T47D (cell line): ENCODE measurements at places on chromosomes 4 and X.

- DNase-seq, result peak; percentile 31
These were observed 19.8 kb downstream of the CPE start for GRCh38 chr4:165398570-165398969.

GRCh38 chr4:99847362-99847976, 30.8 kb downstream of the DAPP1 start:
- no peak for DNase-seq

DNA sequence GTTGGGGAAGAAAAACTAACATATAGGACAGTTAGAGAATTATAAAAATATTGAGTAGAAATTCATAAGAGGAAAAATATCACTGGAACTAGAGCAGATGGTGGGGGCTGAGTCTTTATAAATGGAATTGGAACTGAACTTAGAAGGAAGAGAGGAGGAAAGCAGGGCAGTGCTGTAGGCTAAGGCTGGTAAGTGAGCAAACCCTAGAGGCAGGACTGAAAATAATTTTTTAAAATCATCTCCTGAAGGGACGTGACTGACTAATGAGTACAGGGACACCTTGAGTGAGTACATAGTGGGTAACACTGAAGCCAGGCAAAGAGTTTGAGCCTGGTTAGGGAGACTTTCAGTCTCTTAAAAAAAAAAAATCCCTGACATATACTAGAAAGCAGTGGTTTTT, 63.3 kb downstream of the GALNT7 start:
- DNase-seq, result peak; percentile 22

- DNase-seq, result no peak
These were observed 626.3 kb upstream of the INTU start for GRCh38 chr4:127006446-127006877.

DNA sequence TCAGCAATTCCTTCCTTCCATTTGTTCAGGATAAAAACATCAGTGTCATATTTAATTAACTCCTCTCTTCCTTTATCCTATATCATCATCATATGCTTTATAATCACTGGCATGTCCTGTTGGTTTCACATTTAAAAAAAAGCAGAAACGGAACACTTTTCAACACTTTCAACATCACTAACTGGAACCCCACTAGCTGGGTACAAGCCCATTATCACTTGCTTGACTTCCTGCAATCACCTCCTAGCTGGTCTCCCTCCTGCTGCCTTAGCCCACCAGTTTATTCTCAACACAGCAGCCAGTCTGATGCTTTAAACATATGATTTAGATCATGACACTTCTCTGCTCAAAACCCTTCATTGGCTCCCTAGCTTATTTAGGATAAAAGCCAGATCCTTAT, 116.4 kb upstream of the LSM6 start:
- DNase-seq, result no peak

GRCh38 chr4:123749383-123749782, 352.8 kb downstream of the SPRY1 start:
- DNase-seq, result no peak

DNA sequence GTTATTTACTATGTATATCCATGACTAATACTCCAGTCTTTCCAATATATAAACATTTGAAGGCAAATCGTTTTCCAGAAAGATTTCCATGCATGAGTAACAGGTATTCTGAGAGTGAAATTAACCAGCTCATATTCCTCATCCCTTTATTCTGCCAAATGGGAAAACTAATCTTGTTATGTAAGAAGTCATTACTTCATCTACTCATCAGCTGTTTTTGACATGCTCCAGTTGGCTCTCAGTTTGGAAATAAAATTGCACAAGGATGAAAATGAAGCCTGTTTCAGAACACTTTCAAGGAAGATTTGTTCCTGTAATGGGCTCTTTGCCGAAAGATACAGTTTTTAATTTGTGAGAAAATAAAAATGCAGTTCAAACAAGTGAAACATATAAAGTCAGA, 121.9 kb downstream of the KCTD8 start:
- DNase-seq, result no peak

- DNase-seq, result no peak
These were observed 53.5 kb downstream of the FAM114A1 start for GRCh38 chr4:38921151-38921550.

GRCh38 chrX:46310815-46311497, 234.3 kb downstream of the ZNF674 start:
- DNase-seq, result no peak

DNA sequence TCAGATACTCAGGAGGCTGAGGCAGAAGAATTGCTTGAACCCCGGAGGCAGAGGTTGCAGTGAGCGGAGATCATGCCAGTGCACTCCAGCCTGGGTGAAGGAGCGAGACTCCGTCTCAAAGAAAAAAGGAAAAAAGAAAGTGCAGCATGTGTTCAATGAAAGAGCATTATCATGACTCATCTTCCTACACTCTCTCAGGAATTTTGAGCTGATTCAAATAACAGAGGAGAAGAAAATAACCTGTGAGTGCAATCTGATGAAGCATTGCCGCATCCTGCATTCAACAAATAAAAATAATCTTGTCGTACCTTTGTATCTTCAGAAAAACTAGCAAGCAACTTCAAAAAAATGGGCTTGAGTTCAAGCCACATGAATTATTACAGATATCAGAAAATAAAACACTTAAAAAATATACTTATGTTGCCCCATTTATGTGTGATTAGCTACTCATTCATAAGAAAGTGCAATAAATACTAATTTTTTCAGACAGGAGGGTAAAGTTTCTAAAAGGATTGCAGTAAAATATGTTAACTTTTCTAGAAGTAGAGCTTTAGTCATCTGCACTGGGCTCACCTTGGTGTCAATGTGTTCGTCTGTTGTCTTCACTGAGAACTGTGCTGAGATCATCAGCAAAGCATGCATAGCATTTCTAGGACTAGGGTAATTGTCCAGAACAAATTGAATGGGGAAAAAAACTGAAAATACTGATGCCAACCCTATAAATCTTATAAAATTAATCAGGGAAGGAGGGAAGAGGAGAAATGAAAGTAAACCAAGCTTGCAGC, 90.4 kb upstream of the VCX3B start:
- no peak for DNase-seq

DNA sequence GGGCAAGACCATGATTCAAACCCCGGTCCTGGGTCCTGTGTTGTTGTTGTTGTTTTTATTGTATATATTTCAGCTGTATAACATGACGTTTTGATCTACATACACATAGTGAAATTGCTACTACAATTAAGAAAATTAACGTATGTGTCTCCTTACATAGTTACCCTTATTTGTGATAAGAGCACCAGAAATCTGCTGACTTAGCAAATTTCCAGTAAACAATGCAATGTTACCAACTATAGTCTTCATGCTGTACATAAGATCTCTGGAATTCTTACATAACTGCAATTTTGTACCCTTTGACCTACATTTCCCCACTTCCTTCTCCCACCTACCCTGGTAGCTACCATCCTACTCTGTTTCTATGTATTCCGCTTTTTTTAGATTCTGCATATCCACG, 75.8 kb upstream of the MAGEB10 start:
- DNase-seq, result no peak

DNA sequence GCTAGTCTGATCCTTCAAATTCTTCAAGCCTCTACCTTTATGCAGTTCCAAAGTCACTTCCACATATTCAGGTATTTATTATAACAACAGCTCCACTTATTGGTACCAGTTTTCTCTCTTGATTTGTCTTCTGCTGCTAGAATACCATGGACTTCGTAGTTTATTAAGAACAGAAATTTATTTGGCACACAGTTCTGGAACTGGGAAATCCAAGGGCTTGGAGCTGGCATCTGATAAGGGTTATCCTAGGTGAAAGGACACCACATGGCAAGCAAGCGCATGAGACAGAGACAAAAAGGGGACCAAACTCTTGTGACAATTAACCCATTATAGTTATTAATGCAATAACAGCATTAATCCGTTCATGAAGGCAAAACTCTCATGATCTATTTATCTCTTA, 600.5 kb upstream of the ATOH1 start:
- DNase-seq, result no peak

- no peak for DNase-seq
These were observed 95.0 kb downstream of the NYX start for GRCh38 chrX:41542135-41542534.

- DNase-seq, result no peak
These were observed 593.2 kb downstream of the TMA16 start for GRCh38 chr4:164087733-164088132.

DNA sequence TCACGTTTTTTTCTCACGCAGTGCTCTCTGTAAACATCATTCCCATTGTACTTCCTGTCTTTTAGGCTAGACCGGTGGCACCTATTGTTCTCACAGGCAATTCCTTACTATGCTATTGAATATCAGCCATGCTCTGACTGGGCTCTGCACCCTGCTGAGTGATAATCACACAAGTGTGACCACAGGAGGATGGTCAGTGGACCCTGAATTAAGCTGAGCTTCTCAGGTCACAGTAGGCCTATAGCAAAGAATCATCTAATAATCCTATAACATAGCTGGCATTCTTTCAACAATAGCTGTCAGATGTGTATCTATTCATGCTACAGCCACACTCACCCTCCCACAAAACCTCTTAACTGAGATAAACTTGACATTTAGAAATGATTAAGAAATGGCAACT, 2399.8 kb upstream of the TENM3 start:
- DNase-seq, result no peak

DNA sequence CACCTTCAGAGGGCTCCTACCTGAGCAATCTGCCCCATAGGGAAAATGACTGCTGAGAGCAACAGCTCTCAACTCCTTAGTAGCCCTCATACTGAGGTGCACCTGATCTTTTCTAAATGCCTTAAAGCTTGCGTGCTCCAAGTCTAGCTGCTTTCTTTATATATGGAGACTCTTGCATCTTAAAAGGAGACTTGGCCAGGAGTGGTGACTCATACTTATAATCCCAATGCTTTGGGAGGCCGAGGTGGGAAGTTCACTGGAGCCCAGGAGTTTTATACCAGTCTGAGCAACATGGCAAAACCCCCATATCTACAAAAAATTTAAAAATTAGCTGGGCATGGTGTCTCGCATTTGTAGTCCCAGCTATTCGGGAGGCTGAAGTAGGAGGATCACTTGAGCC, 78.1 kb upstream of the TRIM2 start:
- DNase-seq, result no peak

GRCh38 chr4:79198951-79199587, 126.8 kb downstream of the NAA11 start:
- no peak for DNase-seq

DNA sequence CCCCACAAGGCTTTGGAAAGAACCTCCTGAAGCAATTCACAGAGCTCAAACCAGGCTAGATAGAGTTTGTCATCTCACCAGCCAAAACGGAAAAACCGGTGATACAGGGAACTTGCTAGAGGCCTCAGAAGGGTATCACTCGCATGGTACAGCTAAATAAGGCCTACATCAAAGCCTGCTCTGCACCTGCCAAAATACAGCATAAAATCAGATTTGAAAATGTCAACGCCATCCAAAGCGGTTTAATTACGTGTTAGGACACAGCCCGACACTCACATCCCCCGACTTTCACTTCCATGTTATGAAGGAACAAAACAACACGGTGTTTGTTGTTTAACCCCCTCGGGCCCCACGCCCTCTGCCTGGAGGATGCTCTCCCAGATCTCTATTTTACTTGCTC, 65.0 kb downstream of the MAPK10 start:
- no peak for DNase-seq

GRCh38 chrX:7076245-7076661, 71.3 kb upstream of the STS start:
- no peak for DNase-seq

GRCh38 chr4:80613470-80613869, 277.9 kb downstream of the CFAP299 start:
- DNase-seq, result no peak

- DNase-seq, result no peak
These were observed 127.2 kb upstream of the RPS6KA3 start for GRCh38 chrX:20393944-20394343.

- no peak for DNase-seq
These were observed 27.3 kb downstream of the DDX60 start for GRCh38 chr4:168291242-168291641.

DNA sequence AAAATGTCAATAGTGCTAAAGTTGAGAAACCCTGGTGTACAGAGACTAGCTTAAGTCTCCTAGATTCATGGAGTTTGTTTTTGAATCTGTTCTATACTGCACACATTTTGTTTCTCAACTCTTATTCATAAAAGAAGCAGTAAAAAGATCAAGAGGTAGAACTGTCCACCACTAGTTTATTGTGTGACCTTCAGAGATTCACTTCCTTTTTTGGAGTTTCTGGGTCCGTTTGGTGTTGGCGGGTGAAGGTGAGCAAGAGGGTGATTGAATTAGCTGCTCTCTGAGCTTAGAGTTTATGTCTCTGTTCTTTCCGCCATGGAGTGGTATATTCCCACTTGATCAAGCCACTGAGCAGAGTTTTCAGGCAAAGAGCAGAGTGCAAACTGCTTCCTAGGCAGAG, 21.4 kb upstream of the PLAC1 start:
- DNase-seq, result no peak

DNA sequence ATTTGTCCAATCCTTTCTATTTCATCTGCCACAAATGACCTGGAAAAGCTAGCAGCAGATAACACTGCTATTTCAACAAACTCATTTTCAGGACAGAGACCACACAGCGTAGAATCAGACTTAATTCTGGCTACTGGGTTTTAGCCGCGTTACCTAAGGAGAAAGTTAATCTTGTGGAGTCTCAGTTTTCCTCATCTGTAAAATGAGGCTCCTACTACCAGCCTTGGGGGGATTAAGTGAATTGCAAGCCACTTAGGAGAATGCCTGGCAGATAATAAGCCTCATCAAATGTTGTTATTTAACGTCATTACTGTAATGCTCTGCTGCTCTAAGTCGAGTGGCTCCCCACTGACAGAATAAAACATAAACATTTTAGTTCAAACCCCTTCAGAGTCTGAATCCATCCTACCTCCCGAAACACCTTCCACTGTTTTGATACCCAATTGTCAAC, 1.4 kb downstream of the CCNI start:
- DNase-seq, result no peak

DNA sequence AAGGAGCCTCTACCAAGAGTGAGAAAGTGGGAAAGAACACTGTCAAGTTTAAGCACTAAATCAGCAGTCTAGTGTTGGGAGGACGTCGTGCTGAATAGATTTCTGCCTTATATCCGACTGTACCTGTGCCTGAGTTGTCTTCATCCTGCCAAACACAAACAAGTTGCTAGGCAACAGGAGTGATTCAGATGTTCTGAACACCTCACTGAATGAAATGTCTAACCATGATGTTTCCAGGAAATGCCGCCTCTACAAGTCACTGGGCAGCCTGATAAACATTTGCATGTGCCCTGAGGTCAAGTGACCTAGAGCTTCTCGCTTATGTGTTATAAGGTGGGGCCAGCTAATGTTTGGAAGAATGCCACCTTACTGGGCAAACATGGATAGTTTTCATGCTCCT, 37.9 kb downstream of the SGMS2 start:
- no peak for DNase-seq

GRCh38 chr4:153257151-153257620, 52.9 kb downstream of the TRIM2 start:
- no peak for DNase-seq

DNA sequence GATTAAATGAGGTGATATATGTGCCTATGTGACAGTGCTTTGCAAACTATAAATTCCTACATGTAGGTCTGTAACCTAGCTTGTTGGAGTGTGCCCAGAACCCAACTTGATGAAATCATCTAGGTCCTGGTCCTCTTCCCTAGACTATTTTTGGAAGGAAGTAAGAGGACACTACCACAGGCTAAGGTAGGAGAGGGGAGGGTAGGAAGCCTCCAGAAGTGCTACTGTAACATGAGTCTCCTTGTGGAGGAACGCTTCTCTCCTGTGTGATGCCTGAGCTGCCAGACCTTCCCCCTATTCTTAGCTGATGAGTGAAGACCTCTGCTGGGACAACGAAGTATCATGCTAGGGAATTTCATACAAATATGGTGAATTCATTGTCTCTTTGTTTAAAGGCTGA, 41.8 kb upstream of the IL21 start:
- DNase-seq, result no peak

- DNase-seq, result no peak
These were observed 32.0 kb upstream of the SPON2 start for GRCh38 chr4:1204286-1204827.
